SJSA1 (cell line): ENCODE measurements at places on chromosomes 12 and 14.
A peak's percentile ranks its signal among the peaks of the same experiment; 100 is the strongest.

DNA sequence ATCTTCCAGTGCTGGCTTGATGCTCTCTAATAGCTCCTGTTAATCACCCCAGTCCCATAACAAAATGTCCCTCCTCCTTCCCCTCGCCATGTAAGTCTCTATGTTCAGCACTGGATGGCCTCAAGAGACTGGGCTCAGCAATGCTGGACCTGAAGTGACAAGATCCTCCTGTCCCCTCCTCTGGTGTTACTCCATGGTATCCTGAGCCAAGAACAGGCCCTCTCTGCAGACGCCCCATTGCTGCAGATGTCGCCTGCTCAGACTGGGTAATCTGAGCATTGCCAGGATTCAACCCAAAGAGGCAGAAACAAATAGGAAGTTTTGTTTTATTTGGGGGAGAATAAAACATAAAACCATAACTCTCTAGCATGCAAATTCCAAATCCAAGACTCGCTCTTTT, 149.7 kb downstream of the NTF3 start:
- DNase-seq = no peak

DNA sequence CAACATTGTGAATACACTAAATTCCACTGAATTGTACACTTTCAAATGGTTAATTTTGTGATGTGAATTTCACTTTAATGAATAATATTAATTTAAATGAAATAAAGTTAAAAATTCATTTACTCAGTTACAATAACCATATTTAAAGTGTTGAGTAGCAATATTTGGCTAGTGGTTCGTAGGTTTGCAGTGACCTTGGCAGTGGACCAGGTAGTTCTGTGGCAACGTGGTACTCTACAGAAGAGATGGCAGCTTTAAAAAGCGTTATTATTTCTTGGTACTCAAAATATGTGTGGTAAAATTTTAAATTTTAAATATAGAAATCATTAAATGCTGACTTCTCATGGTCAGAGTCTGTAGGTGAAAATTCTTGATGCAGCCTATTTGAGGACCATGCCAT, 51.6 kb downstream of the AEBP2 start:
- no peak for DNase-seq

DNA sequence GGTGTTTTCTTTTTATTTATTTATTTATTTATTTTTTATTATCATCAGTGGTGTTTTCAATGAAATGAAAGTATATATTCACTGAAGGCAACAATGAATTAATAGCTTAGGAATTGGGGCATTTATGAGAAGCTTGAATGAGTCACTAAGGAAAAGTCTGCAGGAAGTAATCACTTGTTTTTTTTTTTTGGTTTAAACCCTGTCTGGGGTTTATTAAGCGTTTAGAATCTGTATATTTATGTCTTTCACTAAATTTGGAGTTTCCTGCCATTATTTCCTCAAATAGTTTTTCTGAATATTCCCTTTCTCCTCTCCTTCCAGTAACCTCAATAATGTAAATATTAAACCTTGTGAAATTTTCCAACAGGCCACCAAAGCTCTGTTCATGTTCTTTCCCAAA, 85.5 kb downstream of the TESC start:
- peak; percentile 22 for DNase-seq

DNA sequence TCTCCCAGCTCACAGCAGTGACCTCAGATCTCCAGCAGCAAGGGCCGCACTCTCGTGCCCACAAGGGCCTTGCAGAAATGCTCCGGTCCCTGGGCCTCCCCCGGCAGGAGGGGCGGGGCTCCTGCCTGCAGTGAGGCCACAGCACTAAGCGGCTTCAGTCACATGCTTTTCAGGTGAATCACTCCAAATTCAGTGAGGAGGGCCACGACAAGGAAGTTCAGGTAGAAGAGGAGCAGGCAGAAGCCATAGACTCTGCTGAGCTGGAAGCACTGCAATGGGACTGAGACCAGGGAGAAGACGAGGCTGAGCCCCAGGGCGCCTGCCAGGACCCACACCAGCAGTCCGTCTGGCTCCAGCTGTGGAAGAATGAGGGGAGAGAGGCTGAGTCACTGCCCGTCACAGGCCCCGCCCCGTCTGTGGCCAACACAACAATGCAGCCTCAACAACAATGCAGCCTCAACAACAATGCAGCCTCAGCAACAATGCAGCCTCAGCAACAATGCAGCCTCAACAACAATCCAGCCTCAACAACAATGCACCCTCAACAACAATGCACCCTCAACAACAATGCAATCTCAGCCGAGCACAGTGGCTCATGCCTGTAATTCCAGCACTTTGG, 35.2 kb downstream of the SLC8B1 start:
- DNase-seq = peak; percentile 90

DNA sequence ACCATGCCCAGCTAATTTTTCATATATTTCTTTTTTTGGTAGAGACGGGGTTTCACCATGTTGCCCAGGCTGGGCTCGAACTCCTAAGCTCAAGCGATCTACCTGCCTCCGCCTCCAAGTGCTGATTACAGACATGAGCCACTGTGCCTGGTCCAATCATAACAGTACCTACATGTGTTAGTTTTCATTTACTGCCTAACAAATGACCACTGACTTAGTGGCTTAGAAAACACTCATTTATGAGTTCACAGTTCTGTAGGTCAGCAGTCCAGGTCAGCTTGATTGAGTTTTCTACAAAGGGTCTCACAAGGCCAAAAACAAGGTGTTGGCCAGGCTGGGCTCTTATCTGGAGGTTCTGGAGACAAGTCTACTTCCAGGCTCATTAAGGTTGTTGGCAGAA, 60.6 kb downstream of the RNFT2 start:
- no peak for DNase-seq

GRCh38 chr14:43587183-43587582, 919.9 kb downstream of the FSCB start:
- no peak for DNase-seq

- no peak for DNase-seq
Measured at GRCh38 chr12:113190761-113191160, 5.2 kb downstream of the RITA1 start.

DNA sequence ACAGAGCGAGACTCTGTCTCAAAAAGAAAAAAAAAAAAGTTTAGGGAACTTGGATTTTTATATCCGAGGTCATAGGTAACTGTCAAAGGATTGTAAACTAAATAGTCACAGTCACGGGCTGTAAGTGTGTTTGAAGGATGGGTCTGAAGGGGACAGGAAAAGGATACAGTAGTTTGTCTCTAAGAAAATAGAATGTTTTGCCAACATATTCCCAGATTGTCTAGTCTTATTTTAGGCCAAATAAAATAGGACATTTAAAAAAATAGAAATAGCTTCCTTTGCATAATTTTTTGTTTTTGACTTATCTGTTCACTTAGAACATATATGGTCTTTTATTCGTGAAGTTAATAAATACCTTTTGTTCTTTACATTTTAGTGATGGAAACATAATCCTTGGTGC, 24.2 kb upstream of the REP15 start:
- DNase-seq = no peak

DNA sequence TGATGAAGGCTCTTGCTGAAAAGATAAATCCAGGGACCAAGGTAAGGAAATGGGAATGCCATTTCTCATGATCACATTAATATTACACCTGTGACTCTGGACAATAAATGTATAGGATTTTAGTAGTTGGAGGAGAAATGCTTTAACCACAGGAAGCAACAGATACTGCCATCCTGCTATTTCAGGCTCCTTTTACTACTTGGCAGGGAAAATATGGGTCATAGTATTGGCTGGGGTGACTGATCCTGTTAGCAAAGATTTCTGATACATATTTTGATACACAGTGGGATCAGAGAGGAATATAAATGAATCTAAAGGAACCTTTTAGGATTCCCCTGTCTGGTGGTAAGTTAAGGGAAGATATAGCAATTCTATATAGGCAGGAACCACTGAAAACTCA, 115.0 kb downstream of the IGF1 start:
- DNase-seq = no peak

- no peak for DNase-seq
Measured at GRCh38 chr14:86626530-86626929, 1096.6 kb downstream of the FLRT2 start.

- DNase-seq = no peak
Measured at GRCh38 chr12:110704750-110705149, 15.8 kb upstream of the HVCN1 start.

- no peak for DNase-seq
Measured at GRCh38 chr14:79248771-79249170, 962.5 kb downstream of the DIO2 start.

DNA sequence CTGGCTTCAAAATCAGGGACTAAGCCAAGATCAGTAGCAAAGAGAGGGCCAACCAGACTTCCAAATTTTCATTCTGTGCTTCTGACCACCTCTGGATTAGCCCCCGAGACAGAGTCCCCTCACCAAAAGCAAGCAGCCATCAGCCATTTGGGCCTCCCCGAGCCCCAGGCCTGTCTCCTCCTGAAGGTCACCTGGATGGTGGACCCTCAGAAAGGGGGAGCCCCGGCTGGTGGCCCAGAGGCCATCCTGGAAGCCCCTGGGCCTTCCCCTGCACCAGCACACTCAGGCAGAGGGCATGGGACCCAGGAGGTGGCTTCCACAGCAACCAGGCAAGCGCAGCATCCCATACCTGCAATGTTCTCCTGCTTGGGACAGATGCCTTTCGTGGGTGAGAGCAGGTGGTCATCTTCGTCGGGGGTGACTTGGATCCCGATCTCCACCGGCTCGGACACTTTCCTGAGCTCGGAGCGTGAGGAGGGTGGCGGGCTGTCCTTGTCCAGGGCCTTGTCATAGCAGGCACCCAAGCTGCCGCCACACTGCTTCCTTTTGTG, 14.8 kb downstream of the BCL11B start:
- DNase-seq = no peak

DNA sequence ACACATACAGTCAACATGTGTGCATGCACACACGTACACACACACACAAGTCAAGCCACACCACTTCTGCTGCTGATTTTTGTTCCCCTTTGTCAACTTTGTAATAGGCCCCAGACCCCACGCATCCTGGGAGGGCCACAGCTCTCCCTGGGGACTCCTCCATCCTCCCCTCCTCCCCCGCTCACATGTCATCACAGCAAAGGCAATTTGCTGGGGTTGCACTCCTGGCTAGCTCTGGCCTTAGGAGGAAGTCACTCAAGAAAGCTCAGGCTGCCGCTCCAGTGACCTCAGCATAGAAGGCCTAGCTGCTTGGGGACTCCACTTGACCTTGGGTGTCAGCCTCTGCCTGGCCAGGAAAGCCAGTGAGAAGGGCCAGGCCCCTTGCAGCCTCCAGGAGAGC, 27.2 kb downstream of the NGB start:
- no peak for DNase-seq

GRCh38 chr12:25556153-25556552, 3.1 kb upstream of the LMNTD1 start:
- DNase-seq = no peak

GRCh38 chr14:76088326-76088725, 63.4 kb upstream of the GPATCH2L start:
- no peak for DNase-seq

- peak; percentile 26 for DNase-seq
Measured at GRCh38 chr14:70045844-70046535, 142.8 kb downstream of the SLC8A3 start.

- peak; percentile 60 for DNase-seq
Measured at GRCh38 chr14:64654246-64654900, 49.9 kb upstream of the PLEKHG3 start.

GRCh38 chr14:71430678-71431376, 501.4 kb upstream of the RGS6 start:
- no peak for DNase-seq

GRCh38 chr12:93011100-93011499, 82.0 kb upstream of the EEA1 start:
- peak; percentile 55 for DNase-seq

- no peak for DNase-seq
Measured at GRCh38 chr12:49867570-49868341, 24.9 kb upstream of the BCDIN3D start.

DNA sequence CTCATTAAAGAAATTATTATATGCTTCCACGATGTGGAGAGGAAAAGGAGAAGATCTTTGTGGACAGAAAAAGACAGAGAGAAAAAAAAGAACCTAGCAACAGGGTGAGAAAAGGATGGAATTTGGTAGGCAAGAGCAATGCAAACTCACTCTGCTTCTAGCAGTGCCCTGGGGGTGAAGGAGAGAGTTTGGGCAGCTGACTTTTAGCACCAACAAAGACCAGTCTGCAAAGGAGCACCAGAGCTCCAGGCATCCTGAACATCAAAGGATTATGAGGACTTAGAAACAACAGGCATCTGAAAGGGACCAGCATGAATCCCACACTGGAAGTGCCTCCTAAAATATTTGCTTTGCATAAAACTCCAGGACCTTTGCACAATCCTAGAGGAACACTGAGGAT, 32.8 kb upstream of the RERG start:
- DNase-seq = no peak

GRCh38 chr14:35986219-35986573, 160.1 kb downstream of the BRMS1L start:
- DNase-seq = peak; percentile 5

- DNase-seq = no peak
Measured at GRCh38 chr12:31007636-31008175, 66.0 kb upstream of the DDX11 start.

GRCh38 chr12:90543841-90544240, 411.1 kb downstream of the CCER1 start:
- DNase-seq = no peak

DNA sequence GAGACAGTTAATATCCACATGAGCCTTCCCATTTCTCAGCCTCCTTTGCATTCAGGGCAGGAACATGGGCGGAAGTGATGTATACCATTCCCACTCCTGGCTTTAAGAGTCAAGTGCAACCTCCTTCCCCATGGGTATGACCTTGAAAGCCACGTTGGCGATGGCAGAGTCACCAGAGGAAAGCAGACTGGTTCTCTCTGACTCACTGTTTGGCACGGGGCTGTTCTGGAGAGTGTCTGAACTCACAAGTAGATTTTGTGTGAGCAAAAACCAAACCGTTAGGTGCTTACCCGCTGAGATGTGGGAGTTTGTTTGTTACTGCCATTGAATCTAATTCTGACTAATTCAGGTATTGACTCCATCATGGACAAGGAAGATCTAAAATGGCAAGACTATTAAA, 36.7 kb upstream of the PZP start:
- no peak for DNase-seq

DNA sequence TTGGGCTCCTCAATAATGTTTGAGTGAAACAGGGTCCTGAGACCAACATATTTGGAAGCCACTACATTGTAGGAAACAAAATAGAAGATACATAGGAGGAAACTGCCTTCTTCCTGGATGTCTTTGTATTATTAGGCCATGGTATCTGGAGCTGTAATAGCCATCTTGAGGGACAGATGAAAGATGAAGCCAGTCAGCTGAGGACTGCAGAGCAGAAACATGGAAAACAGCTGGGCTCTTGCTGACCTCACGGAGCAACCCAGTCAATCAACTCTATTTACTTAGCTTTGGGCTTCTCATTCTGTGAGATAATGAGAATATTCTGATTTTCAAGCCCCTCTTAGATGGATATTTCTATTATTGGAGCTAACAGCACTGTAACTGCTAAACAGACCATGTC, 962.4 kb downstream of the BCL11B start:
- no peak for DNase-seq

- DNase-seq = no peak
Measured at GRCh38 chr14:98999901-99000300, 272.1 kb downstream of the BCL11B start.

GRCh38 chr14:53356361-53357150, 203.4 kb upstream of the DDHD1 start:
- no peak for DNase-seq
